ENCODE measurements at places on chromosomes 6 and 20.

DNA sequence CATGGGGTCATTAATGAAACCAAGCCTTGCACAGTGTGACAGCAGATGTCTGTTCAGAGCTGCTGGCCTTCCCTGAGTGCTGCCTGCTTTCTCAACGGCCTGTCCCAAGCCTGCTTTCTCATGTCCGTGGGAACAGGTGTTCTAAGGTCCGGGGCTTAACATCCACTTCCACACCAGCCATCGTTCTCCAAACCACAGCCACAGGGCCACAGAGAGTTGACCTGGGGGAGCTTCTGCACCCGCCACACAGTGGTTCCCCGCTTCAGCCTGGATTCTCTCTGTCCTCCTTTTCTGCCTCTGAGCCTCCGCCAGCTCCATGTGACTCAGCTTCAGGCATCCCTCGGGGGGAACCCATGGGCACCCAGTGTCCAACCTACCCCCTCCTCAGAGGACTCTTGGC is 26.9 kb upstream of the PPP1R3G start:
- DNase-seq: no peak

GRCh38 chr6:78157606-78158005 is 504.8 kb downstream of the MEI4 start:
- DNase-seq: no peak

GRCh38 chr6:36897609-36898008 is 11.9 kb downstream of the C6orf89 start:
- DNase-seq: no peak

- DNase-seq: no peak
Measured at GRCh38 chr6:167731216-167731615, 95.5 kb upstream of the AFDN start.

- no peak for DNase-seq
Measured at GRCh38 chr6:56079751-56080540, 167.4 kb downstream of the COL21A1 start.

GRCh38 chr6:41111017-41111416 is 38.2 kb downstream of the NFYA start:
- DNase-seq: no peak

- DNase-seq: no peak
Measured at GRCh38 chr20:13442986-13443385, 195.7 kb downstream of the TASP1 start.

GRCh38 chr6:28807682-28808280 is 116.0 kb downstream of the TRIM27 start:
- DNase-seq: no peak

GRCh38 chr6:9704989-9705388 is 709.9 kb downstream of the TFAP2A start:
- DNase-seq: no peak

DNA sequence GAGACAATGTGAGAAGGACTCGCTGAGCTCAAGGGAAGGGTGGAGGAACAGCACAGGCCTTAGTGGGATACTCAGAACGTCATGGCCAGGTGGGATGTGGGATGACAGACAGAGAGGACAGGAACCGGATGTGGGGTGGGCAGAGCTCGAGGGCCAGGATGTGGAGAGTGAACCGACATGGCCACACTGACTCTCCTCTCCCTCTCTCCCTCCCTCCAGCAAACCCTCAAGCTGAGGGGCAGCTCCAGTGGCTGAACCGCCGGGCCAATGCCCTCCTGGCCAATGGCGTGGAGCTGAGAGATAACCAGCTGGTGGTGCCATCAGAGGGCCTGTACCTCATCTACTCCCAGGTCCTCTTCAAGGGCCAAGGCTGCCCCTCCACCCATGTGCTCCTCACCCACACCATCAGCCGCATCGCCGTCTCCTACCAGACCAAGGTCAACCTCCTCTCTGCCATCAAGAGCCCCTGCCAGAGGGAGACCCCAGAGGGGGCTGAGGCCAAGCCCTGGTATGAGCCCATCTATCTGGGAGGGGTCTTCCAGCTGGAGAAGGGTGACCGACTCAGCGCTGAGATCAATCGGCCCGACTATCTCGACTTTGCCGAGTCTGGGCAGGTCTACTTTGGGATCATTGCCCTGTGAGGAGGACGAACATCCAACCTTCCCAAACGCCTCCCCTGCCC is 1.7 kb downstream of the TNF start:
- DNase-seq: peak; percentile 60

Data from activated naive CD4-positive, alpha-beta T cell treated with Interleukin-2 at 50 U/mL for 16 hours (primary cell).